ENCODE measurements at places on chromosomes 1 and 21.

DNA sequence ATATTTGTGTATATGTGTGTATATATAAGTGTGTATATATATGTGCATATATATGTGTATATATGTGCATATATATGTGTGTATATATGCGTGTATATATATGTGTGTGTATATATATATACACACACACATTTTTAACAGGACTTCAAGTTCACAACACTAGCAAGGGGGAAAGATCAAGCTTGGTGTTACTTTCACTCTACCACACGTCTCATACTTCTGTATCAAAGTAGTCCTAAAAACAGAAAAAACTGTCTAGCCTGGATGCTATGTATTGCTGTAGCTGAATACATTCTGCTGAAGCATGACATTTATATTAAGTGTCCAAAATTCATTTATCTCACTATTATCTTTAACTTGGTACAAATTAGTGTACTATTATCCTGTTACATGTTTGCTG, 17.9 kb upstream of the ATP6V1G3 start:
- DNase-seq: no peak

DNA sequence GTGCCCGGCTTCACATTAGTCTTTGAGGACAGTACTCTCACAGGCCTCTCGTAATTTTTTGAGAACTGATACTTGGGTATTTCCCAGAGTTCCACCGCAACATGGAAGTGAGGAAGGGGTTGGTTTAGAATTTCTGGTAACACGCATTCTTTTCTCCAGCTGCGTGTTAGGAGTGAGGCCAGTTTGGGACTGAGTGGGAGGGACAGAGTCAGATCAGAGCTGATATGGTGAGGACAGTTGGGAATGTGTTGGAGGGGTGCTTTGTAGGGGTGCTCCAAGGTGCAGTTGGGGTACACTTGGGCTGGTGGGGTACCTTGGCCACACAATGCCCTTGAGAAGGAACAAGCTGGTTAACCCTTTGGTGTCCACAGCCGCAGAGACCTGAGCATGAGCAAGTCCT, 6.7 kb downstream of the FBXO6 start:
- no peak for DNase-seq

GRCh38 chr1:178092878-178093493, 918 bp upstream of the RASAL2 start:
- no peak for DNase-seq

- peak; percentile 7 for DNase-seq
Measured at GRCh38 chr21:44618504-44618903, 6.6 kb downstream of the KRTAP10-8 start.

- no peak for DNase-seq
Measured at GRCh38 chr1:7847599-7847998, 5.3 kb downstream of the UTS2 start.

- DNase-seq: no peak
Measured at GRCh38 chr1:114270282-114270681, 116.6 kb upstream of the SYT6 start.

DNA sequence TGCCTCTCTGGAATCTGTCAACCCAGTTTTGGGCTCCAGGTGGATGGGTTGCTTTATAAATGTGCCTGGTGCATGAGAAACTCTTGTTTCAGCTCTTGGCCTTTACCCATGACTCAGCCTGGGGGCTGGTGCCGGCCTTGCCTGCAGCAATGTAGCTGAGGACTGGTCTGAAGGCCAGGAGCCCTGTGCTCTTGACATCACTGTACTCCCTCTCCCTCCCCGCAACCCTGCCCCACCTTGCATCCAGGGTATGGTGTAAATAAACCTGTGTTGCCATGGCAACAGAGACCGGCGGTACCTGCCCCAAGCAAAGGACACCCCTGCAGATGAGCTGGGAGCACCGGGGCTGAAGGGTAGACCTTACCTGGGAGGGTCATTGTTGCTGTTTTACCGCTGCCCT, 13.3 kb downstream of the FAM151A start:
- DNase-seq: no peak

DNA sequence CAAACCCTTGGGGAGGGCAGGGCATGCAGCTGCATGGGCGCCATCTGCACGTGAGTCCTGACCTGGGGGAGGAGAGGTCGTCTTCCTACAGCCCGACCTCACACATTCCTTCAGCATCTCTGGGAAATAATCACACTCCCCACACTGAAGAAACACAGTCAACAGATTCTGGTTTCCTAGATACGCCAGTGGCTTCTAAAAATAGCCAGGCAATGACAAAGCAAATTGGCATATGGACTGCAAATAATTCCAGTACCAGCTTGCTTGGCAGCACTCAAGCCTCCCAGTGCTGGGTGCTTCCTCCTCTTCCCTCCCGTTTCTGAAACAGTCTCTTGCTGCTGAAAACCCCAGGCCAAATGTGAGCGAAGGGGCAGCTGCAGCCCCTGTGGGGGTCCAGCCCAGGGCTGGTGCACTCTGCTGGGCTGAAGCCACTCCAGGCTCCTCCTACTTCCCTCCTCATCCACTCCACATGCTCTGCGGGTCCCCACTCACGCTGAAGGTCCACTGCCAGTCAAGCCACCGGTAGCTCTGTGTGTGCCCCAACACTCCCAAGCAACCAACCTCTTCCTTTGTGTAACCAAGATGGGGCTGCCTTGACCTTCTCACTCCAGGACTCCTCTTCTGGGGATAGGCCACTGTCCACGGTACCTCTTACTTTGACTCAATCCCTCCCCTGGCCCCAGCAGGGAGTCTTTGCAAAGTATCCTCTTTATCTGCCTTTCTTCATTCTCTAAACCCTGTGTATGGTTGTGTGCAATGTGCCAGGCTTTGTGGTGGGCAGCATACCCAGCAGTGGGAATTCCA, 69.0 kb downstream of the KCND3 start:
- DNase-seq: no peak

- DNase-seq: no peak
Measured at GRCh38 chr1:68167211-68167610, 65.1 kb downstream of the WLS start.

- no peak for DNase-seq
Measured at GRCh38 chr1:21241771-21242581, 48.3 kb downstream of the ECE1 start.

DNA sequence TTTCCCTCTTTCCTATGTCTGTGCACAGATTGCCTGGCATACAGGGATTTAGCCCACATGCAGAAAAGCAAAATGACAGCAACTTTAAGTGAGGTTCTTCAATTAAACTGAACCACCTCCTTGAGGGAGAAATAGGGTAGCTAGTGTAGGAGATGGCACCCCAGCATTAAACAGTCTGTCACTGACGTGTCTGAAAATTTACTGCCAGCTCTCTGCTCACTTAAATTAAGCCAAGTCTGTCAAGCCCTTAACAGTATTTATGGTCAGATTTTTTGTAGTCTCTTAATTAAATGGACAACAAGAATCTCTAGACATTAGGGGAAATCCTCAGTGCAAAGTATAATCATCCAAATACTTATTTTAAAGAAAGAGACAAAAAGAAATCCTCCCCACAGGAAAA, 696.5 kb upstream of the PTBP2 start:
- no peak for DNase-seq

DNA sequence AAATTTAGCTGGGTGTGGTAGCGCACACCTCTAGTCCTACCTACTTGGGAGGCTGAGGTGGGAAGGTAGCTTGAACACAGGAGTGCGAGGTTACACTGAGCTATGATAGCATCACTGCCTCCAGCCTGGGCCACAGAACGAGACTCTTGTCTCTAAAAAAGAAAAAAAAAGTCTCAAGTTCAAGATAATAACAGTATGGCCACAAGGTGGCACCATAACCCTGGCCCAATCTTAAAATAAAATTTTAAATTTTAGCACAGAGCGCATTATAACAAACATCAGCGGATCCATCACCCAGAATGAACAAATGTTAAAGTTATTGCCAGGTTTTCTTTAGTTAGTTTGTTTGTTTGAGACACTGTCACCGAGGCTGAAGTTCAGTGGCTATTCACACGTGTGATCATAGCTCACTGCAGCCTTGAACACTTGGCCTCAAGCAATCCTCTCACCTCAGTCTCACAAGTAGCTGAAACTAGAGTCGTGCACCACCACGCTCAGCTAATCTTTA, 2.9 kb upstream of the HTR6 start:
- peak; percentile 53 for DNase-seq

DNA sequence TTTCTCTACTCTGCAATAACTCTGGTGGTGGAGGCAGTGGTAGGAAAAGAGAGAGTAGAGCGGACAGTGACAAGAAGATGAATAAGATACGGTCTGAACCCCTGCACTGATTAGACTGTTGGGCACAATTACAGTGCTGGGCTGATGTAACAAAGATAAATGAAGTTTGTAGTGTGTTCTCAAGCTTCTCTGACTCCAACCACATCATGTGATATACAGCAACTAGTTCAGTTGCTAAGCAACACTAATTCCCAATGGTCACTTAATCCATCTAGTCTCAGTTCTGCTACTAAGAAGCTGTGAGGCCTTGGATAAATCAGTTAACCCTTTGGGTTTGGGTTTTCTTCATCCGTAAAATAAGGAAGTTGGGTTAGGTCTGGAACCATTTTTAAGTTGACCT, 17.3 kb downstream of the DDR2 start:
- no peak for DNase-seq

GRCh38 chr1:50084389-50084788, 24.3 kb upstream of the ELAVL4 start:
- DNase-seq: no peak

- no peak for DNase-seq
Measured at GRCh38 chr1:234997201-234997895, 131.3 kb downstream of the TOMM20 start.

DNA sequence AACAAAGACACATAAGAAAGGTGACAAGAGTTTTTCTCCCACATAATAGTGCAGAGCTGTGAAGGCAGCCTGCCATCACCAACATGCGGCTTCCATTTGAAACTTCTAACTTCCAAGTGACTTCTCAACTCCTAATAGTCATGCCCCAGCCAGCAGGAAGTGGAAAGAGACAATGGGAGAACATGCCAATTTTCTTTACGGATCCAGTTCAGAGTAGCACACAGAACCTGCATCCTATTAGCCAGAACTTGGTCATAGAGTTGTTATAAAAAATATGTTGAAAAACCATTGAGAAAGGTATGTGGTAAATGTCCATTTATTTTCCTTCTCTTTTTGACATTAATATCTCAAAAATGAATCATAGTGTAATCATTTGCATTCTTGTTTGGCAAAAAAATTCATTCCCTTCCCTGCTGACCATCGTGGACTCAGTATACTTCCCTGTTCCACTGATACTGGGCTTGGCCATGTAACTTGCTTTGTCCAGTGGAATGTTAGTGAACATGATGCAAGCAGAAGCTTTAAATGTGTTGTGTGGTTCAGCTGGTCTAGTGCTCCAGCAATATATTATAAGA, 197.4 kb downstream of the SEC16B start:
- no peak for DNase-seq

DNA sequence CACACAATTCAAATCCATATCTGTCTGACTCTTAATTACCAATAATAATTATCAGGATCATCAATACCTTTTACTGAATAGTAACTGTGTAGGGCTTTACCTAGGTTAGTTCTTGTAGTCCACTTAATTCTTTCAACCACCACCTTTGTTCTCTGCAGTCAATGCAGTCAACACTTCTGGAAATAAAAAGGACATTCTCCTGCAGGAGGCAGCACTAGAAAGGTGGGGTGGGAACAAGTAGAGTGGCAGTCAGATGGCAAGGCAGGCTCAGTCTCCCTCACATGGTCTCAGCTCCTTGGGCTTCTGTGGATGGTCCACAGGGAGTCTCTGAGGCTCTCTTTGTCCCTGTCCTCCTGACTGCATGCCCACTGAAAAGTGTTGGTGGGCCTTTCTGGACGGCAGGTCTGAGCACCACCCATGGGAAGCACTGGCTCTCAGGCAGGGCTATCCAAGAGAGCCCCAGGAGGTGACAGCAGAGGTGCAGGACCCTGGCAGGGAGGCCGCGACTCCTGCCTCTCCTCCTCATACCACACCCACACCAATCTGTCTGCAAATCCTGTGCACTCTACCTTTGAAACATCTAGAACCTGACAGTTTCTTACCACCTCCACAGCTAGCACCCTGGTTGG, 237.3 kb downstream of the FOXD2 start:
- no peak for DNase-seq

- DNase-seq: no peak
Measured at GRCh38 chr1:54008876-54009275, 9.1 kb downstream of the LDLRAD1 start.

DNA sequence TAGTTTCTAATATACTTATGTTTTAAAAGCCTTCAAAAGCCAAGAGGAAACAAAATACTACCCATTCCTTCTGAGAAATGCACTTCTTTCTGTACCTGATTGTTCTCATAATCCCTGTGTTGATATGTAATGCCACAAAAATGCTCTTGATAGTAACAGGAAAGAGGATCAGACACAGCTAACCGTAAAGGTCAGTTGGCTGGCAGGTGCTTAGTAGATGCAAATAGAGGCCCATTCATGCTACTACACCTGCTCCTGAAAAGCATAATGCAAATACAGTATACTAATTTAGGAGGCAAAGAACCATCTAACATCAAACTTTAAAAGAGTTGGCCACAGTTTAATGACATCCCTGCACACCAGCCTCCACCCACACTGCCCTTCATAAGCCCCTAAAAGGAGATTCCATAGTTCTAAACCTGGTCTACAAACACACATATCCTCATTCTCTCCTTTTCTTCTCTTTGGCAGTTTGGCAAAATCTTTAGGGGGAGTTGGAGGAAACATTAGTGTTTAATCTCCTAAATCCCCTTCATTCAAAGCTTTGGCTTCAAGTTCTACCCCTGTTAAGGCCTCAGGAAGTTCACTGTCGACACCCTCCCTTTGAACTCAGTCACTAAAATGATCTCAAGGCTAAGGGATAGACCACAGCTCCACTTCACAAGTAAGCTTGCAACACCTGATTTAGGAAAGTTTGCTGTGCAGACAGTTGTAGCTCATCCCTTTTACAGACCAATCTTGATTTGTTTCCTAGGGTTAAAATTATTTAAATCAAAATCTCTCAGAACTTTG, 2.9 kb upstream of the CD46 start:
- DNase-seq: no peak

DNA sequence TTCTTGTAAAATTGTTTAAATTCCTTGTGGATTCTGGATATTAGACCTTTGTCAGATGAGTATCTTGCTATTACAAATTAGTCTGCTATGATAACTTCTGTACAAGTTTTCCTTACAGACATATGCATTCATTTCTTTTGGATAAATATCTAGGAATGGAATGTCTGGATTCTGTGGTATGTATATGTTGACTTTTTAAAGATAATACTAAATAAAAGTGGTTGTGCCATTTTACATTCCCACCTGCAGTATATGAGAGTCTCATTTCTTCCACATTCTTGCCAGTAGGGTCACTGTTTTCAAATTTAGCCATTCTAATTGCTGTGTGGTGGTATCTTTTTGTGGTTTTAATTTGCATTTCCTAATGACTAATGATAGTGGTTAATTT, 53.9 kb downstream of the SYDE2 start:
- DNase-seq: no peak

DNA sequence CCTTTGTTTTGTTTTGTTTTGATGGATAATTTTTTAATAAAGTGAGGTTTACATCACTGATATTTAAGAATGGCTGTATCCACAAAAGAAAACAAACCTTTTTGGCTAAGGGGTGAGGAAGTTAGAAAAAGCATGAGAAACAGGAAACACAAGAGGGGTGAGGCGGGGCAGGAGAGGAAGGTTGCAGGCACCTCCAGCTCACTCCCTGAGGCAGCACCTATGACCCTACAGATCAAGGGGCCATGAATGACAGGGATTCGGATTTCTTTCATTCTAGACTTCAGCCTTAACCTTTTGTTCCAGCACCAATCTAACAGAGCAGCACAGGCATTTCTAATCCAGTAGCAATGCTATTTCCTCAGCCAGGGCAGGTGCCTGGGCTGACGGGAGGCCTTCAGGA, 4.4 kb downstream of the CLCA4 start:
- DNase-seq: no peak

Measured in stimulated activated CD4-positive, alpha-beta T cell treated with anti-CD3 and anti-CD28 coated beads, Interleukin-2, amount 100 ng/mL, for 48 hours (primary cell).